Smooth muscle cell of the brain vasculature (primary cell): ENCODE measurements at places on chromosomes 12 and 14.

GRCh38 chr12:57139796-57140649 is 7.4 kb downstream of the LRP1-AS start:
- no peak for DNase-seq

DNA sequence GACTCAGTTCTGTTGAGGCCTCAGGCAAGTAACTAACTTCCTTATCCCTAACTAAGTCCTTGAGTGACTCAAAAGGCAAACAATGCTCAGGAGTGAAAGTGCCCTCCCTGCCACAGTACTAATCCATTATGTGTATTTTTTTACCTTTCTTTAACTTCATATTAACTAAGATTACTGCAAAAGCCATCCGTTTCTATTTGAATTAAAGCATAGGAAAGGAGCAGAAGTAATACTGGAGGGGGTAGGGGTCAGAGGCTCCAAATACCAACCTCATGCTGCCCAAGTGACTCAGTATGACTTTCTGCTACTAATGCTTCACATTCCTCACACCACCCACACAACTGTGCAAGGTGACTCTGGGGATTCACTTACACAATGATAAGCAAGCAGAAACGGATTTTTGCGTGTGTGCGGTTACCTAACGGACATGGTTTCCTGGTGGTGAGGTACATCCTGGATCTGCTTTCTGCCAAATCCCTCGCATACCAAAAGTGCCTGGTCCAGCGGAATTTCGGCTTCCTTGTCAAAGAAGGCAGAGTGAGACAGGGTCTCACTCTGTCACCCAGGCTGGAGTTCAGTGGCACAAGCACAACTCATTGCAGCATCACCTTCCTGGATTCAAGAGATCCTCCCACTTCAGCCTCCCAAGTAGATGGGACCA is 25.1 kb downstream of the MOK start:
- peak; percentile 50 for DNase-seq

GRCh38 chr12:121455766-121456420 is 56.0 kb downstream of the RNF34 start:
- no peak for DNase-seq

DNA sequence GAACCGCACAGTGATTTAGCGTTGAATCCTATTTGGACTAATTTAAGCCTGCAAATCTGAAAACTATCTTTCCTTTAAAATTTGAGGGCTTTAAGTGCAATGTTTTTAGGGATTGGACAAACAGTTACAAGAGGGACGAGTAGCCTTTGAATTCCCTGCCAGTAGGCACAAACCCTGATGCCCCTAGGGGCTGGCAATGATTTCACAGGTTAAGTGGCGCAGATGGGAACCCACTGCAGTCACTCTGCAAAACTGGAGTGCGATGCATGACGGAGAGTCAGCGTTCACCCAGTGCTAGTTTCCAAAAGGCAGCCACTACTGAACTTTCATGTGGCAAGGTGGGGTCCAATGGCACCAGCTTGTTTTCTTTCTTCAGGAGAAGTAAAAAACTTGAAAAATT is 99.4 kb upstream of the FRMD6 start:
- no peak for DNase-seq

- DNase-seq = no peak
Measured at GRCh38 chr14:56821177-56821576, 10.9 kb upstream of the OTX2 start.

DNA sequence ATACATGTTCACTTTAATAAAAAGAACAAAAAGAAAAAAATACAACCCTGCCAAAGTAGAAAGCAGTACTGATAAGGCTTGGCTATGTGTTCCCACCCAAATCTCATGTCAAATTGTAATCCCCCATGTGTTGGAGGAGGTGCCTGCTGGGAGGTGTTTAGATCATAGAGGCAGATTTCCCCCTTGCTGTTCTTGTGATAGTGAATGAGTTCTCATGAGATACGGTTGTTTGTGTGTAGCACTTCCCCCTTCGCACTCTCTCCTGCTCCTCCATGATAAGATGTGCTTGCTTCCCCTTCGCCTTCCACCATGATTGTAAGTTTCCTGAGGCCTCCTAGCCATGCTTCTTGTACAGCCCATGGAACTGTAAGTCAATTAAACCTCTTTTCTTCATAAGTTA is 59.9 kb downstream of the USP15 start:
- DNase-seq = no peak

GRCh38 chr14:101076451-101077198 is 173.1 kb upstream of the RTL1 start:
- no peak for DNase-seq

DNA sequence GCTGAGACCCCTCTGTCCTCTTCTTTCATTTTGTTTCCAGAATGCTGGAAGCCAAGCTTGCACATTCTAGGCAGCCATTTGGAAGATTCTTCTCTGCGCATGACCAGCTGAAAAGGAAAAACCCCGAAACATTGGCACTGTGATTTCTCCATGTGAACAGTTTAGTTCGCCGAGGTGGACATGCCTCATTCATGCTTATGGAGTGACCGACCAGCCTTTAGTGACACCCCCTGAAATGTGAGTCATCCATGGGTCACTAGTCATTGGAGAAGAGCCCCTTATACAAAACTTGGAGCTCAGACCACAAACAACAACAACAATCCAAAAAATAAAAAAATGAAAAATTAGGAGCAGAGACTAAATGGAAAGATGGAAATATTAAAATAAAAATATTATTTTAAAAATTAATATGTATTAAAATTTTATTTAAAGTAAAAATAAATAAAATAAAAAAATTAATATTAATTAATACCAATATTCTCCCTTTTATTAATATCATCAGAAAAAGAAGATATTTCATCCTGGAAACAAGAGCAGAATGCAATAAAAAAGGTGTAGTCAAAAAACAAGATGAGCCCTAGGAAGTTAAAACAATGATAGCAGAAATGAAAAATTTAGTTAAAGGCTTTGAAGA is 9.5 kb upstream of the KRT7 start:
- DNase-seq = no peak

GRCh38 chr12:119659289-119659897 is 8.5 kb upstream of the PRKAB1 start:
- DNase-seq = no peak

- DNase-seq = no peak
Measured at GRCh38 chr14:70640938-70641547, 673 bp upstream of the TTC9 start.

GRCh38 chr12:85310456-85311076 is 30.5 kb downstream of the ALX1 start:
- DNase-seq = no peak

GRCh38 chr12:12539028-12539810 is 23.4 kb downstream of the DUSP16 start:
- DNase-seq = no peak

- no peak for DNase-seq
Measured at GRCh38 chr12:75508159-75508558, 3.2 kb downstream of the KRR1 start.

DNA sequence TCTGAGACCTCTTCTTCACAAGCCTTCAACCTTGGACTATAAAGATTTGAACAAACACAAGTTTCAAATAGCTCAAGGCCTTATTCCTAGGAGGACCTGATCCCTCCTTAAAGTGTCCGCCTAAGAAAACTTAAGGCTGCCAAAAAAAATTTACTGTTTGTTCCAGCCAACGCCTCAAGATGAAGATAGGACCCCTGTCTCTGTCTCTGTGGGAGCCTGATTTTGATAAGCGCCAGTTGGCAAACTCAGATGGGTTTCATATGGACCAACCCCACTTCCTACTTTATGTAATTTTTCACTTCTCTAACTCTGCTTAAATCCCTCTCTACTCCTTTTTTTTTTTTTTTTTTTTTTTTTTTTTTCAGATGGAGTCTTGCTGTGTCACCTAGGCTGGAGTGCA is 11.0 kb downstream of the FKBP3 start:
- no peak for DNase-seq

GRCh38 chr12:52204095-52204930 is 12.5 kb upstream of the KRT80 start:
- no peak for DNase-seq

DNA sequence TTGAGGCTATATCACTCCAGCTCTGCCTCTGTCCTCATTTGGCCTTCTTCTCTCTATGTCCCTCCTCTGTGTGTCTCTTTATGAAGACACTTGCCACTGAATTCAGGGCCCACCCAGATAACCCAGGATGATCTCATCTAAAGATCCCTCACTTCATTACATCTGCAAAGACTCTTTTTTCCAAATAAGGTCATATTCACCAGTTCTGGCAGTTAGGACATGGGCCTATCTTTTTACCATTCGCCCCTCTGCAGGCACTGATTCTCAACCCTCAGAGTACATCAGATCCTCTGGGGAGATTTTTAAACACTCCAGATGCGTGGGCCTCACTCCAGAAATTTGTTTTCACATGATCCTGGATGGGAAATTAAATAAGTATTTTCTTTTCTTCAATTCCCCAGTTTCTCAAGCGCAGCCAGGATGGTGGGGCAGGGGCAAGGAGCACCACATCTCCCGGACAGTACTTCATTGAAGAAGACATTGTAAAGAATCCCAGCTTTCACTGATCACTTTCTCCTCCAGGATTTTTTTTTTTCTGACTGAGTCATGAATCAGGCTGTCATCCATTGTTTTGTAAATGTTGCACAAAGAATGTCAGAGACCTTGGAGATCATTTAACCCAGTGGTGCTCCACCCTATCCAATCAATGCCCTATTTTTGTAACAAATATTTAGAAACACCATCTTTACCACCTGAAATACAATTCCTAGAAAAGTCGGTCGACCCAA is 27.4 kb downstream of the CRACR2A start:
- DNase-seq = no peak

DNA sequence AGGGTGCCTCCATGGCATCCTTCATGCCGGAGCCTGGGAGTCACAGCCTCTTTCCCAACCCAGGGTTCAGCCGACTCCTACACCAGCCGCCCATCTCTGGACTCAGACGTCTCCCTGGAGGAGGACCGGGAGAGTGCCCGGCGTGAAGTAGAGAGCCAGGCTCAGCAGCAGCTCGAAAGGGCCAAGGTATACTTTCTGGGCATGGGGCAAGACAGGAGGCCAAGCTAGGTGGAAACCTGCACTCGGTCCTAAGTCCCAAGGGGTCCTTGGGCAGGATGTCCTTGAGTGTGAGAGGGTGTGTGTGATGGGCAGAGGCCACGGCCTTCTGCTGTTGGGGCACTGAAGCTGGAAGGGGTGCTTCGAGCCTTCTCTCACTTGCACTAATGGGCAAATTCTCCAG is 5.0 kb downstream of the CACNB3 start:
- no peak for DNase-seq

DNA sequence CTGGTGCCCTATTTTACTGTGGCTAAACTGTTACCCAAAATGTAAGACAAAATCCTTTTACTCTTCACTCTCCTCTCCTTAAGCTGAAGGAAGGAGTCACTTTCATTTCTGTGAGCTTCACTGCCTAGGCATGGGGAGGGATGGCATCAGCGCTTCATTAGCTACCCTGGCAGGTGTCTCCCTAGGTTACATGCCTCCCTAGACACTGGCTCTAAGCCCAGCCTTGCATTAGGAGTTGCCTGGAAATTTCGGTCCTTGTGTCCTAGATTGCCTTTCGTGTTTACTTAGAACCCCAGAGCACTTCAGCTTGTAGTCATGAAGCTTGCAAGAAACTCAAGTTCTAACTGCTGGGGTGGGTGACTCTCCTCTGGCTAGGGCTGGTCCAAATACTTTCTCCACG is 520.5 kb upstream of the STXBP6 start:
- no peak for DNase-seq

GRCh38 chr12:69341328-69341727 is 6.9 kb upstream of the LYZ start:
- DNase-seq = no peak

- DNase-seq = no peak
Measured at GRCh38 chr14:73567951-73568885, 795 bp upstream of the ACOT2 start.
